Glutamatergic neuron (in vitro differentiated cells): ENCODE measurements at places on chromosomes 5 and 9. TPM values are rescaled to one million over a fixed set of nuclear protein-coding genes. Genes with fewer than 3 reads are reported as not detected.

The TAF11L2 gene
- total RNA-seq, result not detected

GRCh38 chr9:135002802-135003201, 84.7 kb upstream of the OLFM1 start:
- no peak overlapping the region for H3K27ac ChIP-seq
- H3K27me3 ChIP-seq, result peaks cover 2% of the 10 kb centered on the region
- no peak overlapping the region for H3K4me3 ChIP-seq

The ANKRD18A gene
- 32.3 TPM for total RNA-seq

The CHD1 gene
- total RNA-seq, result 34.2 TPM

GRCh38 chr5:172223901-172224873, 30.2 kb downstream of the EFCAB9 start:
- peaks cover 7% of the 10 kb centered on the region for H3K36me3 ChIP-seq
- H3K27ac ChIP-seq, result peak overlapping the region; percentile 90
- H3K4me1 ChIP-seq, result peaks cover 18% of the 10 kb centered on the region
- H3K4me3 ChIP-seq, result no peak overlapping the region
- no peak for DNase-seq
- H3K27me3 ChIP-seq, result peaks cover 1% of the 10 kb centered on the region

The SPEF2 gene
- 0.96 TPM for total RNA-seq

The INSL6 gene
- total RNA-seq, result not detected

- H3K27me3 ChIP-seq, result no peaks in the 10 kb centered on the region
- no peak overlapping the region for H3K4me3 ChIP-seq
- H3K36me3 ChIP-seq, result no peaks in the 10 kb centered on the region
- no peak for DNase-seq
These were observed 379.9 kb upstream of the DMAC1 start for GRCh38 chr9:8179381-8180053.

DNA sequence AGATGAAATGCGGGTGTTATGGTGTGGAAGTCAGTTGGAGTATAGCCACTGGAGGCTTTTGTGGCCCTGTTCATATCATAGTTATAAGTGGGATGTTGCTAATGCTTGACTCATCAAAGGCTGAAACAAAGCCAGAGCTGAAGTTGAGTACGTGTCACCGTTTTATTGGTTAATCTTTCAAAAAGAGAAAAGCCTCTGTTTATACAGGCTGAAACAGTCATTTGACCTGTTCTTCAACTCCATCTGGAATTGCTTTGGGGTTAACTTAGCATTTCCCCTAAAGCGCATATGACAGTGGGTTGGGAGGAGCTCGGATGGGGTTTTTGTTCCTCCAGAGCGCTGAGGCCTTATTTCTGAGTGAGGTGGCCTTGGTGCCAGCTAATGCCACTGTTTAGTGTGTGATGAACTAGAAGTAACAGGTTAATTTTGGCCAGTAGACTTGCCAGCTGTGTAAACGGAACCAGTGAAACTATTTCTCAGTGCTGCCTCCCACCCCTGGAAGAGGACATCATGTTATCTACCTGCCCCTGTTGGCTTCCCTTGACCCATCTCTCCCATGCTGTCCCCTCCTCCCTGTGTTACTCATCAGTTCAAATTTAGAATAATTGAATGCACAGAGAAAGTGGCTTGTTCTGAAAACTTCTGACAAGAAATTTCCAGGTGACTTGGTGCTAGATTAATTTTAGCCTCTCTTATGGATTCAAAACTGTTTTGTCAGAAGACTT, 34.2 kb downstream of the MTAP start:
- H3K4me1 ChIP-seq, result no peaks in the 10 kb centered on the region
- H3K27me3 ChIP-seq, result peaks cover 4% of the 10 kb centered on the region
- no peak overlapping the region for H3K4me3 ChIP-seq

- H3K4me1 ChIP-seq, result peaks cover 4% of the 10 kb centered on the region
- no peak overlapping the region for H3K27ac ChIP-seq
- no peak for DNase-seq
- no peaks in the 10 kb centered on the region for H3K36me3 ChIP-seq
- H3K27me3 ChIP-seq, result no peaks in the 10 kb centered on the region
These were observed 84.6 kb downstream of the USP20 start for GRCh38 chr9:129919841-129920240.

DNA sequence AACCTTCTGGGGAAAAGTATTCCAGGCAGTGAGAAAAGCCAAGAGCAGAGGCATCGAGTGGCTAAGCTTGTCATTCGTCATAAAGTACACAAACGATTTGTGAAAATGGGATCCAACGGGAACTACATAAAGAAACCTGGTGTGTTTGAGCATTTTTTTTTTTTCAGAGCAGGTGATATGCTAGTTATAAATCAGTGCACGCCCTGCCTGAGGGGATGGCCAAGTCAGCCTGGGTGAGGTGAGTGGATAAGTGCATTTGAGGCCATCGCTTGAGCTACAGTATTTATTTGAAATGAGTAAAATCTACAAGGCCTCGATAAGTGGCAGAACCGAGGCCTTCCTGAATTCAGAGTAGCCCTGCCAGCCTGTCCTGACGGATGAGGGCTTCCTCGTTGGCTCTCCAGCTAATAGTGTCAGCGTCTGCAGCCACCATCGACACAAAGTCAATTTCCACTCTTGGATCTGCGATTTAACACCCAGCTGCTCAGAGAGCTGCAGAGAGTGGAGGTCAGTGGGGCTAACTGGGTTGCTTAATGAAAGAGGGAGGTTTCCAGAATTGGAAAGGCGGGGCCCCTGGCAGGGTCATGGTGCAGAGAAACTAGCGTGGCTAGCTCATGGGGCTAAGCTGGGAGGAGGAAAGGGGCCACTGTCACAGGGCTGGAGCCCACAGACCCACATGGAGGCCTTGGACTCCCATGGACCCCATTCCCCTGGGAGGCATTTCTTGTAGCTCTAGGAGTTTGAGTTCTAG, 27.3 kb downstream of the PPARGC1B start:
- H3K27me3 ChIP-seq, result peaks cover 2% of the 10 kb centered on the region
- no peaks in the 10 kb centered on the region for H3K36me3 ChIP-seq
- H3K4me1 ChIP-seq, result peaks cover 14% of the 10 kb centered on the region
- no peak for DNase-seq

DNA sequence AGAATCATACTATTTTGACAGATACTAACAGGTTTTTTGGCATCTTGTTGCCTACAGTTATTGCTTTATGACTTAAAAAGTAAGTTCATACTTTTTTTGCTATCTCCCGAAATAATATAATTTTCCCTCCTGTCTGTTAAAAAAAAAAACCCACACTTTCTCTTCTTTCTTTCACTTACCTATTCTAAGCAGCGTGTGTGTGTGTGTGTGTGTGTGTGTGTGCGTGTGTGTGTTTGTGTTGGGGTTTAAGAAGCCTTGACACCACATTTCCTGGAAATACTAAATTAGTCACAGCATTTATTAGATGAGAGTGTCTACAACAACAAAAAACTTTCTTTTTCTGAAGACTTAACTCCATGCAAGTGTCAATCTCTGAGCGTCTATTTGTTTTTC, 12.4 kb downstream of the TNFAIP8 start:
- no peak for DNase-seq
- H3K4me3 ChIP-seq, result no peak overlapping the region
- no peaks in the 10 kb centered on the region for H3K4me1 ChIP-seq
- H3K27me3 ChIP-seq, result no peaks in the 10 kb centered on the region

DNA sequence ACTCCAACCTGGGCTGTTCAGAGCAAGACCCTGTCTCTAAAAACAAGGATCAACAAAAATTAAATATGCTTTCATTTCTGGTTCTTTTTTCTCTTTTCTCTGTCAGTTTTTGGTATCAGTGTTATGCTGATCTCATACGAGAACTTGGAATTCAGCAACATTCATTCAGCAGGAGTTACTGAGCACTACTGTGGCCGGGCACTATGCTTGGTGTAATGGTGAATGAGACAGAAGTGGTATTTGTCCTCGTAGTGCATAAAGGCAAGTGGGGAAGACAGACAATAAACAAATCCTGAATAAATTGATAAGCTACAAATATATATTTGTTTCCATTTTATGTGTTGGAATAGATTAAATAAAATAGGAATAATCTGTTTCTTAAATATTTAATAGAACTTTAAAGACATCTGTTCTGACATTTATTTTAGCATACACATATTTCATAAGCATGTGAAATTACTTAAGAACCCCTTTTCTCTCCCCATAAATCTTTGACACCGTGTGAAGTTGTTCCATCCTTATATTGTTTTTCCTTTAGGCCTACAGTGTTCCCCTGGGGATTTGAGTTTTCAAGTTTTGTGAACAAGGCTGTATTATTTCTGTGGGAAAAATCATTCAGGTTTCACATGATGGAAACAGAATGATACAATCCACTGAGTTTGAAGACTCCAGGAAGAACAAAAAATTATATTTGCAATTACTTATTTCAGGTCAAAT, 24.6 kb downstream of the UBAP1 start:
- H3K27ac ChIP-seq, result no peak overlapping the region
- H3K36me3 ChIP-seq, result no peaks in the 10 kb centered on the region
- peaks cover 3% of the 10 kb centered on the region for H3K4me1 ChIP-seq
- H3K4me3 ChIP-seq, result no peak overlapping the region

The LRRC70 gene
- total RNA-seq, result 0.91 TPM

DNA sequence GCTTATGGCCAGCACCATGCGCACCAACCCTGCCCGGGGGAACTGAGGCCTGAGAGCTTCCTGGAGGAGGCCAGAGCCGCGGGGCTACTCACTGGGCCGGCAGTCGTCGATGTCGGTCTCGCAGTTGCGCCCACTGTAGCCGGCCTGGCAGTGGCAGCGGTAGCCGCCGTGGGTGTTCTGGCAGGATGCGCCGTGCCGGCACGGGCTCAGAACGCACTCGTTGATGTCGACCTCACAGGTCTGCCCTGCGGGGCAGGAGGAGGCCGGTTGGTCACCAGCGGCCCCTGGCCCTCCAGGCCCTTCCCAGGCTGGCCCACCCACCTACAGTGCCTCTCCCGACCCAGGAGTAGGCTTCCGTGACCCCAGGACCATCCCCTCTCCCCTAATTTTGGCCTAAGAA, 27.7 kb upstream of the SEC16A start:
- H3K27me3 ChIP-seq, result peaks cover 2% of the 10 kb centered on the region
- H3K36me3 ChIP-seq, result no peaks in the 10 kb centered on the region
- H3K4me1 ChIP-seq, result no peaks in the 10 kb centered on the region
- H3K4me3 ChIP-seq, result no peak overlapping the region
- H3K27ac ChIP-seq, result no peak overlapping the region

The CAMK2A gene
- total RNA-seq, result 1.1 TPM

- H3K27me3 ChIP-seq, result peaks cover 2% of the 10 kb centered on the region
- H3K4me1 ChIP-seq, result peaks cover 4% of the 10 kb centered on the region
- H3K4me3 ChIP-seq, result no peak overlapping the region
These were observed 36.3 kb upstream of the PTPRD start for GRCh38 chr9:10649076-10649475.

DNA sequence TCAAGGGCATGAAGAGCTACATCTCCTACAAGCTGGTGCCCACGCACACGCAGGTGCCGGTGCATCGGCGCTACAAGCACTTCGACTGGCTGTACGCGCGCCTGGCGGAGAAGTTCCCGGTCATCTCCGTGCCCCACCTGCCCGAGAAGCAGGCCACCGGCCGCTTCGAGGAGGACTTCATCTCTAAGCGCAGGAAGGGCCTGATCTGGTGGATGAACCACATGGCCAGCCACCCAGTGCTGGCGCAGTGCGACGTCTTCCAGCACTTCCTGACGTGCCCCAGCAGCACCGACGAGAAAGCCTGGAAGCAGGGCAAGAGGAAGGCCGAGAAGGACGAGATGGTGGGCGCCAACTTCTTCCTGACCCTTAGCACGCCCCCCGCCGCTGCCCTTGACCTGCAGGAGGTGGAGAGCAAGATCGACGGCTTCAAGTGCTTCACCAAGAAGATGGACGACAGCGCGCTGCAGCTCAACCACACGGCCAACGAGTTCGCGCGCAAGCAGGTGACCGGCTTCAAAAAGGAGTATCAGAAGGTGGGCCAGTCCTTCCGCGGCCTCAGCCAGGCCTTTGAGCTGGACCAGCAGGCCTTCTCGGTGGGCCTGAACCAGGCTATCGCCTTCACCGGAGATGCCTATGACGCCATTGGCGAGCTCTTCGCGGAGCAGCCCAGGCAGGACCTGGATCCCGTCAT, 1.4 kb downstream of the SNX18 start:
- H3K4me1 ChIP-seq, result peaks cover 26% of the 10 kb centered on the region
- peak overlapping the region; percentile 99 for H3K4me3 ChIP-seq
- no peak for DNase-seq

The HAPLN1 gene
- total RNA-seq, result 2.9 TPM

The PCDHB13 gene
- 12.7 TPM for total RNA-seq

DNA sequence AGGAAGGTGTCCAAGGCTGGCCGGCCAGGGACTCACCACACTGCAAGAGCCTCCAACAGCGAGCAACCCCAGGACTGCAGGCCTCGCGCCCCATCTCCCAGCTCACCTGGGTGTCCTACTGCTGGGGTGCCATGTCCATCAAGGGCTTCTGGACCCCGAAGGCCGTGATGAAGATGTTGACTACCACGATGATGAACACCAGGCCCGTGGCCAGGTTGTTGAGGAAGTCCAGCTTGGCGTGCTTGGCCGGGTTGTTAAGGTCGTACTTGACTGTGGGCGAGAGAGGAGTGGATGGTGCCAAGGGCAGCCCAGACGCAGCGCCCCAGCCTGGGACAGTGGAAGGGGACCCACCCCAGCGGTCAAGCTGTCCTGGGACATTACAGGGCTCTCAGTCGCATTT, 9.3 kb downstream of the NINJ1 start:
- no peak for DNase-seq
- H3K27ac ChIP-seq, result no peak overlapping the region
- H3K4me1 ChIP-seq, result peaks cover 17% of the 10 kb centered on the region
- no peaks in the 10 kb centered on the region for H3K36me3 ChIP-seq
- H3K27me3 ChIP-seq, result no peaks in the 10 kb centered on the region

DNA sequence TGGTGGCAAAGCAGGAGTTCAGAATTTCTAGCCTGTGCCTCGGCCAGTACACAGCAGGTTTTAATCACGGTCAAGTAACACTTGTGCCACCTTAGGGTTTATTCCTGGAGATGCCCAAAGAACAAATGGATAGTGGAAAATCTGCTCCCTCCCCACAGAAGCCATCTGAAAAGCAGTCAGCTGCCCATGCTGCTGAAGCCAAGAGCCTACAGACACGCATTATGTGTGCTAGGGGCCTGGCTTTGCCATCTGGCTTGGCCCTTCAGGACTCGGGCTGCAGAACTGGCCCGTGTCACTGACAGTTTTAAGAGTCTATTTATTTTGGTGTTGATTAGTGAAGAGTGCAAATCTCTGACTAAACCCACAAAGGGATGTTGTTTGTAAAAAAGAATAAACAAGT, 11.1 kb downstream of the ARSB start:
- peaks cover 23% of the 10 kb centered on the region for H3K4me1 ChIP-seq
- no peaks in the 10 kb centered on the region for H3K36me3 ChIP-seq
- no peaks in the 10 kb centered on the region for H3K27me3 ChIP-seq
- H3K27ac ChIP-seq, result peak overlapping the region; percentile 53
- DNase-seq, result no peak
- H3K4me3 ChIP-seq, result no peak overlapping the region

GRCh38 chr5:41636605-41637004, 126.2 kb upstream of the PLCXD3 start:
- peak; percentile 36 for DNase-seq
- no peak overlapping the region for H3K4me3 ChIP-seq
- H3K27me3 ChIP-seq, result no peaks in the 10 kb centered on the region
- no peaks in the 10 kb centered on the region for H3K4me1 ChIP-seq
- H3K27ac ChIP-seq, result no peak overlapping the region
- H3K36me3 ChIP-seq, result no peaks in the 10 kb centered on the region

DNA sequence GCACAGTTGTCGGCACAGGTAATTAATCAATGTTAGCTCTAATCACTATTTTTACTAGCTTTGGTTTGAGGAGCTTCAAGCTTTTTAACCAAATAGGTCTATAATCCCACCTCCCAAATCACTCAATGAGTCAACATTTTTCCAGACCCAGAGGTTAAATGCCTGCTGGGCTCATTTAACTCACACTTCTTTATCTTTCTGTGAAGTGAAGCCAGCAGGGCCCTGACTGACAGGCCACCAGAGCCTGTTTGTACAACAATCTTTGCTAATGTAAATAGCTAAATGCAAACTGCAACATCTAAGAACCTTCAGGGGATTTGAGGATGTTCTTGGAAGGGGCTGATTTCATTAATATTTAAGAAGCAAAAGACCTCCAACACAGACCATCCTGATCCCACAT, 98.4 kb upstream of the NREP start:
- no peak overlapping the region for H3K27ac ChIP-seq
- no peak overlapping the region for H3K4me3 ChIP-seq
- DNase-seq, result no peak
- no peaks in the 10 kb centered on the region for H3K36me3 ChIP-seq
- H3K4me1 ChIP-seq, result peaks cover 6% of the 10 kb centered on the region
